ENCODE measurements at places on chromosomes 2 and 18.
A peak's percentile ranks its signal among the peaks of the same experiment; 100 is the strongest.

- H3K4me1 ChIP-seq, result peaks cover 22% of the 10 kb centered on the region
- no peak overlapping the region for H3K4me3 ChIP-seq
- H3K27ac ChIP-seq, result no peak overlapping the region
Measured at GRCh38 chr18:8758466-8758865, 53.1 kb downstream of the MTCL1 start.

- no peak overlapping the region for H3K4me3 ChIP-seq
Measured at GRCh38 chr2:119290859-119291587, 67.4 kb downstream of the STEAP3 start.

DNA sequence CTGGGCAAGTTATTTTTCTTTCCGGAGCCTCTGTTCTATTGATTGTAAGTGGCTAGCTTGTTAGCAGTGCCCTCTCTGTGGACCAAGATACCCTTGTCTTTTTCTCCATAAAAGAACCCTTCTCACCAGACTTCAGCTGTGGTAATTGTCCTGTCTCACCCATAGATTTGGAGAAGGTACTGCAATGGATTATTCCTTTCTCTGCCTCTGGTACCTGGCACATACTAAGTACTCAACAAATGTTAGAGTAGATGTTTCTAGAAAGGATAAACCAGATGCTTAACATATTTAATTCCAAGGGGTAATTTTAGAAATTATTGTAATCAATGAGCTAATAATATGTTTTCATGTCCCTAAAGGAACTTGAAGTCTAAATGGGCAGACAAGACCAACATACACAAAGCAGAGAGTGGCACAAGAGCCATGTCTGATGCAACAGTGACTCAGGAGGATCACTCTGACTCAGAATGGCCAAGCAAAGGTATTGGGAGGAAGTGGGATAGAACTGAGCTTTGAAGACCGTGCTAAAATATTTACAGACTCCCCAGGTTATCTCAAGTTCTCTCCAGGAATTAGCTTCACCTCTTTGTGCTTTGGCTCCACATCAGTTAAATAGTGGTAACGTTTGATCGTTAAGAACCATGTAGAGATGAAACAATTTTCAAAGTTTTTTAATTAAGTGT is 129.7 kb upstream of the OSR1 start:
- H3K36me3 ChIP-seq, result no peaks in the 10 kb centered on the region
- no peak overlapping the region for H3K4me3 ChIP-seq
- H3K27ac ChIP-seq, result no peak overlapping the region
- H3K27me3 ChIP-seq, result peaks cover 34% of the 10 kb centered on the region

GRCh38 chr2:23746141-23746863 is 180.6 kb downstream of the ATAD2B start:
- H3K27me3 ChIP-seq, result no peaks in the 10 kb centered on the region
- no peak for DNase-seq
- H3K4me1 ChIP-seq, result no peaks in the 10 kb centered on the region
- H3K36me3 ChIP-seq, result peaks cover 24% of the 10 kb centered on the region

GRCh38 chr18:24268784-24269550 is 128.7 kb downstream of the OSBPL1A start:
- DNase-seq, result no peak
- no peak overlapping the region for H3K4me3 ChIP-seq
- H3K27ac ChIP-seq, result no peak overlapping the region
- peaks cover 3% of the 10 kb centered on the region for H3K4me1 ChIP-seq
- peaks cover 36% of the 10 kb centered on the region for H3K27me3 ChIP-seq
- H3K36me3 ChIP-seq, result no peaks in the 10 kb centered on the region

DNA sequence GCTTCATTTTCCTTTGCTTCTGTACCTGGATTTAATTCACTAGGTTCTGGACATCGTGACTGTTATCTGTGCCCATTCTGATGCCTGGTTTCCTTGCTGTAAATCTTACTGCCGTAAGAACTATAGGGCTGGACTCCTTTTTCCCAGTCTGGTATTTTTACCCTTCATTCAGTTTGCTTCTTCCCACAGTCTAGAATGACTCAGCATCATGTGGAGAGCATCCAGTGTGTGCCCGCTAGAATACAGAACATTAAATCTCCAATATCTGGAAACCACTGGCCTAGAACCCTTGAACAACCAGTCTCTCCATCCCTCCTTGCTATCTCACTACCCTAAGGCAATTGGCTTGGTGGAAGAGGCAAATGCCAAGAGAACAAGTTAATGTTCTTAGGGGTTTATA is 1075.4 kb upstream of the ZEB2 start:
- H3K4me3 ChIP-seq, result no peak overlapping the region
- H3K4me1 ChIP-seq, result no peaks in the 10 kb centered on the region
- no peaks in the 10 kb centered on the region for H3K27me3 ChIP-seq
- no peaks in the 10 kb centered on the region for H3K36me3 ChIP-seq

DNA sequence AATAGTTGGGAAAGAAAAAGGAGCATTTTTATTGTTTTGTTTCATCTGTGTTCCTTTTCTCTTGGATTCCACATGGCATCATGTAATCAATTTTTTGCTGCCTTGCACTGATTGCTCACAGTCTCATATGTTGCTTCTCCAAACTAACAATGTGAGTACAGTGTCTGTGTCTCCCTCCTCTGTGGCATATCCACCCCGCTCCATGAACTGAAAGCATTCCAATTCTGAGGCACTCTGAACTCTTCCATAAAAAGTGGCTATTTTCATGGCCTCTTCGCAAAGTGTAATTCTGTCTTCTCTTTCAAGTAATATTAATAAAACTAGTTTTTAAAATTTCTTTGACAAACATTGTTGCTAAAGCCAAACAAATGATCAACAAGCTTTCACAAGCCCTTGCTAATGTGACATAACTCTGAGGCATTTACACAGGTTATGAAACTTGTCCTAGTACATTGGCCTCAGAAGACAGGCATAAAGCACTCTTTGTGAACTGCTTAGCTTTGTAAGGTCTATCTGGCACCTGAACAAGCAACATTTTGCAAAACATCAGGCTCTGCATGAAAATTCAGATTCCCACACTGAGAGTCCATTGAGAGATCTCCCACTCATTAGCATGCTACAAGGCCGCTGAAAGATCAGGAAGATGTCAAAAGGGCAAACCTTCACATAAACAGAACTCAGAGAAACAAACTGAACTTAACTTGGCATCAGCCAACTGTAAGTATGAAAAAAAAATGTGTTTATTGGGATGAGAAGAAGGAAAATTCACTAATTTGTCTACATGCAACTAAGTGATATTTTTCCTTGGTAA is 33.0 kb downstream of the GPR75 start:
- H3K36me3 ChIP-seq, result no peaks in the 10 kb centered on the region
- no peaks in the 10 kb centered on the region for H3K27me3 ChIP-seq
- DNase-seq, result no peak
- H3K4me3 ChIP-seq, result no peak overlapping the region
- H3K27ac ChIP-seq, result no peak overlapping the region

GRCh38 chr2:102427249-102427648 is 4.3 kb downstream of the IL18RAP start:
- peaks cover 50% of the 10 kb centered on the region for H3K4me1 ChIP-seq
- no peak overlapping the region for H3K27ac ChIP-seq
- no peak for DNase-seq
- H3K27me3 ChIP-seq, result peaks cover 2% of the 10 kb centered on the region
- H3K36me3 ChIP-seq, result peaks cover 6% of the 10 kb centered on the region
- no peak overlapping the region for H3K4me3 ChIP-seq

DNA sequence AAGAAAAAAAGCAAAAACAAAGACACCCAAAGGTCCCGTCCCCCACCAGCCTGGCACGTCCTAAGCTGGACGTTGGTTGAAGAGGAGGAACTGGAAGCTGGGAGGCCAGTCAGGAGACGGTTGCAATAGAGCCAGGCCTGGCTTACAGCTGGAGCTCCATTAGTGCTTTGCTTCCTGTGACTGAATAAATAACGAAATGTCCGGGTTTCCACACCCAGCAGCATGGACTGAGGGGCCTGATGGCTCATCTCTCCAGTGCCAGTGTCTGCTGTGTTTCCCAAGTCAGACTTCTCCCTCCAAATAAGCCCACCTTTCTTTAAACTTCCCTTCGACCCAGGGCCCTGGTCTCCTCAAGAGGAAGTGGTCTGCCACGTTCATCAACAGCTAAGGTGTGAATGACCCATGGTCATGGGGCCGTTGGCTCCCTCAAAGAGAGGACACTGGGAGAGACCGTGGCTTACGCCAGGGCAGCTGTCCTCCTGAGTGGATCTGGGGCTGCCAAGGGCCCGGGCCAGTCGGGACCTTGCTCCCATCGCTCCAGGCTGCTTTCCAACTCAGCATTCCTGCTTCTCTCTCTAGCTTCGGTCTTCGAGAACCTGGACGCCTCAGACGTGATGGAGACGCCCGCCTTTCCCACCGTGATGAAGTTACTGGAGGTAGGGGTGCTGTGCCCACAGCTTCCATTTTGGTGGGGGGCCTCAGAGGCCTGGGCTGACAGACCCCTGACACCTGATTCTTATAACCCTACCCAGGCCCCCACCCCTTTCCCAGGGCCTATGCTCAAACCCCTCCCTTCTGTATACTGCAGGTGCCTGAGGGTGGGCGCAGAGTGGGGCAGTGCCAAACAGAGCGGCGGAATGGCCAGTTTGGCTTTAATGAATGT is 44.9 kb downstream of the MYO7B start:
- no peaks in the 10 kb centered on the region for H3K36me3 ChIP-seq
- peaks cover 10% of the 10 kb centered on the region for H3K4me1 ChIP-seq
- no peak for DNase-seq
- no peak overlapping the region for H3K4me3 ChIP-seq

- peaks cover 14% of the 10 kb centered on the region for H3K4me1 ChIP-seq
- H3K27me3 ChIP-seq, result no peaks in the 10 kb centered on the region
- peak; percentile 67 for DNase-seq
- H3K36me3 ChIP-seq, result peaks cover 61% of the 10 kb centered on the region
- no peak overlapping the region for H3K27ac ChIP-seq
Measured at GRCh38 chr18:63339920-63340484, 20.4 kb upstream of the BCL2 start.

DNA sequence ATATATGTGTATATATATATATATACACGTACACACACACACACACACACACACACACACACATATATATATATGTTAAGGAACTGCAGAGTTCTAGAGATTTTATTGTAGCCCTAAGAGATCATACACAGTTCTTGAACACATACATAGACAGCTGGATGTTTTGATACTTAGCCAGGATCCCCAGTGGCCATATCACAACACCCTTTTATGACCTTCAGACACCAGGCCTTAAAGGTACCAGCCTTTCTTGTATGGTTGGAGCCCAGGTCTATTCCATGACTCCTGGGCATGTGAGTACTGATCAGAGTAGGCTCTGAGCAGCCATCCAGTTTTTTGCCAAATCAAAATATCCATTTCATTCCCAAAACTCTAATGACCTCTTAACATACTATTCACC is 138.3 kb downstream of the MYO1B start:
- H3K27ac ChIP-seq, result no peak overlapping the region
- peaks cover 14% of the 10 kb centered on the region for H3K4me1 ChIP-seq
- no peak overlapping the region for H3K4me3 ChIP-seq
- H3K36me3 ChIP-seq, result peaks cover 2% of the 10 kb centered on the region
- DNase-seq, result no peak

DNA sequence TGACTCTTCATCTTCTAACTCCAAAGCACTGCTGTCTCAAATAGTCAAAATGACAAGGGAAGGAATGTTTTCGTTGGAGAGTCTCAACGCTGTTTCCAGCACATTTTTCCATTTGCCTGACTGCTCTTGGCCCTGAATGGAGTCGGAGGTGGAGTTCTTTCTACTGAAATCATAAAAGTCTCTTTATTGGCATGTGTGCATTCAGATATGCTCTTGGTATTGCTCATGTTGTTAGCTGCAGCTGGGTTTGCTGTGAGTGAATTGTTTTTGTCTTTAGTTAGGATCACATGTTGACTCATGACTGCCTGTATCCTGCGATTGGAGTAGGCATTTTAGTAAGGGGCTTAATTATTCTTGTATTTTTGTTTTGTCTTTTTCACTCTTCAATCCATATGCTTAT is 16.8 kb downstream of the TMEM17 start:
- H3K27me3 ChIP-seq, result no peaks in the 10 kb centered on the region
- no peaks in the 10 kb centered on the region for H3K4me1 ChIP-seq
- no peak overlapping the region for H3K4me3 ChIP-seq

DNA sequence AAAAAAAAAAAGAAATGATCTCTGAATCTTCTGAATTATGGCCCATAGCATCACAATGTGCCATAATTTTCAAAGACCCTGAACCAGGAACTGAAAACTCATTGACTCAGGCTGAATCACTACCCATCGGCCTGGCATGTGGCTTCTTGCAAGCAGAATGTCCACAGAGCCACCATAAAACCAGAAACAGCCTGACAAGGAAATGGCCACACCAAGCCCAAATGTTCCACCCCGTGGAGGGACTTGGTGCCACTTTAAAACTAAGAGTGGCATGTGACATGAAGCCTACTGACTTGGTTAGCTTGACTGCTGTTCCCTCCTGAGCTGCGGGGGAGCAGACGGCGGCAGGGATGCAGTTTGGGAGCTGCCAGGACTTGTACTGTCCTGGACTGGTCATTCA is 71.2 kb upstream of the RBM44 start:
- peaks cover 29% of the 10 kb centered on the region for H3K36me3 ChIP-seq
- DNase-seq, result no peak
- H3K27me3 ChIP-seq, result no peaks in the 10 kb centered on the region
- peaks cover 71% of the 10 kb centered on the region for H3K4me1 ChIP-seq
- H3K27ac ChIP-seq, result no peak overlapping the region
- H3K4me3 ChIP-seq, result no peak overlapping the region

DNA sequence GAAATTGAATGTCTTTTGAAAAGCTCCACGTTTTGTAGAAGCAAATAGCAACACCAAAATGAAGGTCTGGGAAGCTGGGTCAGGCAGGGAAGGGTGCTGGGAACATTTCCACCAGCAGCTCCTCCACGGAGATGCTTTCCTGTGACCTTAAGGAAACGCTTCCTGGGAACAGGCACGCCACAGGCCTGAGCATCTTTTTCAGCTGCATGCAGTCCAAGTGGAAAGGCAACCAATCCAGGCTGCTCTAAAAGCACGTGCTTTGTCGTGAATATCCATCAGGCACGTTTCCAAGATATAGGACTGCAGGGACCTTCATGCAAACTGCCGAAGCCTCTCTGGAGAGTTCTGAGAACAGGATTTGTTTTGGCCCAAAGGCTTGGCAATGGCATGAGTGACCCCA is 109.3 kb downstream of the KLHL29 start:
- H3K27me3 ChIP-seq, result peaks cover 14% of the 10 kb centered on the region
- H3K36me3 ChIP-seq, result no peaks in the 10 kb centered on the region
- no peak overlapping the region for H3K4me3 ChIP-seq

- H3K4me1 ChIP-seq, result peaks cover 40% of the 10 kb centered on the region
- no peaks in the 10 kb centered on the region for H3K36me3 ChIP-seq
- H3K27me3 ChIP-seq, result no peaks in the 10 kb centered on the region
- no peak overlapping the region for H3K4me3 ChIP-seq
- H3K27ac ChIP-seq, result no peak overlapping the region
- DNase-seq, result no peak
Measured at GRCh38 chr2:45889620-45890370, 238.3 kb downstream of the PRKCE start.

All from activated CD4-positive, alpha-beta T cell treated with anti-CD3 and anti-CD28 coated beads for 36 hours (primary cell).